ENCODE measurements at places on chromosomes 11 and 22.

DNA sequence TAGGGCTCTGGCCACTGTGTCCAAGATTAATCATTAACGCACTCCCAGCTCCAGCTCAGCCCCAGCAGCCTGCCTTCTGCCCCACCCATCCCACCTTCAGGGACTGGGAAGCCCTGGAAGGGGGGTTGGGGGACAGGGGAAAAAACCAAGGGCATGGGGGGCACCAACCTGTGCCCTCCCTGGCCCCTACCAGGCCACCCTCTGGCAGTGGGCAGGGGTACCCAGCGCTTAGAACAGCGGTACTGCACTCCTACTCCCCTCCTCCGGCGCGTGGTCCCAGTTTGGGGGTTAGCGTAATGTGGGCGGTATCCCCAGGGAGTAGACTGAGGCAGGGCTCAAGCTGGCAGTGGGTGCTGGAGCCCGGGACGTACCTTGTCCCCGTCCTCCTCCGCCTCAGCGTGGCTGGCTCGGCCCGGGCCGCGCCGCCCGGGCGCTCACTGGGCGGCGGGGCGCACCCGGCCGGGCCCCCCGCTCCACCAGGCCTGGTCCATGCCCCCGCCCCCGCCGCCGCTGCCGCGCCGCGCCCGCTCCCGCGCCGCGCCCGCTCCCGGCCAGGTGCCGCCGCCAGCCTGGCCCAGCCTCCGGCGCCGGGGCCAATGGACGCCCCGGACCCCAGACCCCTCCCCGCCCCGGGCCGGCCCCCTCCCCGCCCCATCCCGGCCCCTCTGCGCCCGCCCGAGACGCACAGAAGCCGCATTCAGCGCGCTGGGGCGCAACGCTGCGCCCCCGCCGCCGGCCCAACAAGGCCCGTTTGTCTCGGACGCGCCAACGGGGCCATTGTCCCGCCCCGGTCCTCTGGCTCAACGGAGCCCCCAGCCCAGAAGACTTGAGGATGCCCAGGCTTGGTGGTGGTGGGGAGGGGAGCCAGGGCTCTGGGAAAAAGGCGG lies at the start of gene GAL3ST1:
Gene GAL3ST1, minus strand, starts transcription at position 571 of the 887 bp plus-strand sequence. CDS start 17,273 bp downstream, outside the sequence.
- no peak for DNase-seq

- DNase-seq: no peak
Observed at GRCh38 chr11:57244911-57245310, 7.9 kb upstream of the APLNR start.

- no peak for DNase-seq
Observed at GRCh38 chr11:107247167-107247861, 210.3 kb downstream of the CWF19L2 start.

- DNase-seq: no peak
Observed at GRCh38 chr22:17369439-17370025, at the start of gene CECR2. CECR2 (plus strand) TSS chr22:17369460; CDS start chr22:17369784, 324 bp downstream.

DNA sequence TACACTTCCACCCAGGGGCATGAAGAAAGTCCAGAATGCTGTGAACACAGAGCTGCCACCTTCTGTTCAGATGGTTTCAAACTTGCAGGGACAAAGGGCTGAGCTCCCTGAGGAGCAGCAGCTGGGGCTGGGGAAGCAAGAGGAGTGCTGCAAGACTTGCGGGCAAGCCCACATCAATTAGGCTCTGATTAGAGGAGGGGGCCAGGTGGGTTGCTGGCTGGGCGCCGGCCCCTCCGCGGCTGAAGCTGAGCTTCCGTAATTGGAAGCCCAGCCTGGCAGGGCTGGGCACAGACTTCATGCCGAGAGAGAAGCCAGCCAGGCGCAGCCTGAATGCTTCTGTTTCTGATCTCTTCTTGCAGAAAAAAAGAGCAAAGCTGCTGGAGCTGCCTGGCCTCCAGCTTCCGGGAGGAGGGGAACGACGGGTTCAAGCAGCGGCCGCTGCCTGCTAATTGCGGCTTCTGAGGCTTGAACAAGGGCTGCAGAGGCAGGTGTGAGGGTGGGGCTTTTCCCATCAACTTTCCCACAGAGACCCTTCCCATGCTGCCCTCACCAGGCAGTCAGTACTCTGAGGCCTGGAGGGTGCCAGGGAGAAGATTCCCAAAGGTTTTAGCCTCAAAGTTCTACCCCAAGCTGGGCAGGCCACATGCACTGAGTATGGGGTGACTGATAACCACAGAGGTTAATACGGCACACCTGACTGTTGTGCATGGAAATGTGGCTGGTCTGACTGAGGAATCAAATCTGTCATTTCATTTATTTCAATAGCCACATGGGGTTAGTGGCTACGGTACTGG lies 91.1 kb upstream of the LMO1 start:
- DNase-seq: no peak

GRCh38 chr11:117826190-117826570 lies 1.6 kb upstream of the FXYD2 start:
- DNase-seq: no peak

DNA sequence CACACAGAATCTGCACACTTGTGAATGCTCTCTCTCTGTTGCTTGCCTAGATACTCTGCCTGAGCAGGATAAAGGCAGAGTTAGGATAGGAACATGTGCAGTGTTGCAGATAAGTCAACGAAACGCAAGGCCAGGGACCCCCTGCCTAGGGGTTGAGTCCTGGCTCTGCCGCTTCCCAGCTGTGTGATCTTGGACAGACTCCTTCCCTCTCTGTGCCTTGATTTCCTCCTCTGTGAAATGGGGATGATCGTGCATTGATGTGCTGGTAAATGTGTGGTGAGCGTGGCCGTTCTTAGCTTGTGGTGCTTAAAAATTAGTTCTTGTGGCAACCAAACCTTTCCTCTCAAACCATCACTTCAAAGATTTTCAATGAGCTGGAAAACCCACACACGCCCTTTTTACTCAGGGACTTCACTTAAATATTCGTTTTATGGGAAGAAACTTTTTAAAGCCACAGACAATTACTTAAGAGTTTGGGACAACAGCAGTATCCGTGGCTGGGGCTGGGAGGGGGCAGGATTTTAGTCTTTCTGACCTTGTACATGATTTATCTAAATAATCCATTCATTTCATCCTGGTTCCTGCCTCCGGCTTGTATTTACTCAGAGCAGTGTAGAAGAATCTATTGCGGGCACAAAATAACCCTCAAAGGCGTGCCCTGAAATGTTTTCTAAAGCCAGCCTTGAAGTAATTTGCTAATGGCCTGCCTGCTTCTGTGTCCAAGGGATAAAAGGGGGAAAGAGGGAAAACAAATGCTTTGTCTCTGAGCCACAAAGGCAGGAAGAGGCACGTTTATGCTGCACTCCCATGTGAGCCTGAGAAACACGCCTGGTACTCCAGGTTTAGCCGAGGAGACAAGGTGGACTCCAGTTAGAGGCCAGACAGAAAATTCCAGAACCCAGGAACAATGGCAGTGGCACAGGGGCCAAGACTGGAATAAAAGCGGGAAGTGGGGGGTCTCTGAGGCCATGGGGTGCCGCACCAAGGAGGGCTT lies 85.0 kb upstream of the CRYBB3 start:
- no peak for DNase-seq

DNA sequence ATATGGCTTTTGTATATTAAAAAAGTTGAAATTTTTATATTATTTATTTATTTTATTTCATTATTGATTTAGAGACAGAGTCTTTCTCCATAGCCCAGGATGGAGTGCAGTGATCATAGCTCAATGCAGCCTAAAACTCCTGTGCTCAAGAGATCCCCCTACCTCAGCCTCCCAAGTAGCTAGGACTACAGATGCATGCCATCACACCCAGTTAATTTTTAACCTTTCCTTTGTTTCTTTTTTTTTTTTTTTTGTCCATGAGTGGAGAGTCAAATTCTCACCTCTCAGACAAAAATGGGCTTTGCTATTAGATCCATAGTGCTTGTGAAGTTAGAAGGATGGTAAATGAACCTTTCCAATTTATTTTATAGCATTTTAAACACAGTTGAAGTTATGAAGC lies 182.5 kb downstream of the SOX6 start:
- DNase-seq: no peak

- peak; percentile 22 for DNase-seq
Observed at GRCh38 chr11:13315517-13316432, 38.2 kb downstream of the BMAL1 start.

- no peak for DNase-seq
Observed at GRCh38 chr11:70298243-70298915, 27.9 kb downstream of the PPFIA1 start.

DNA sequence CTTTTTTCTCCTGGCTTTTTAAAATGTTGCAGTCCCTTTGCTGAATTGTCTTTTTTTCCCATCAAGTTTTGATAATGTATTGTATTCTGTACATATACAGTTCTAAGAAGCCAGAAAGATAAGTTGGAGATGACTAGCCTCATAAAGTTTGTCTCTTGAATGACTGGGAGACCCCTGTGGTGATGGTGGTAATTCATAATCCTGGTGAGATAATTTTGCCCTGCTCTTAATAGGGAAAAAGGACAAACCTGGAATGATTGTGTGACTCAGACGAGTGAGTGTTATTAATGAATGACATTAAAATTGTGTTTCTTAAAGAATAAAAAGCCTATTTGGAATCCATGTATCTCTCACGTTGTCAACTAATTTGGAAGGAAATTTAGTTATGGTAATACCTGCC lies 1.2 kb downstream of the HIKESHI start:
- DNase-seq: no peak

- peak; percentile 26 for DNase-seq
Observed at GRCh38 chr22:35631597-35631996, 14.5 kb upstream of the MB start.

DNA sequence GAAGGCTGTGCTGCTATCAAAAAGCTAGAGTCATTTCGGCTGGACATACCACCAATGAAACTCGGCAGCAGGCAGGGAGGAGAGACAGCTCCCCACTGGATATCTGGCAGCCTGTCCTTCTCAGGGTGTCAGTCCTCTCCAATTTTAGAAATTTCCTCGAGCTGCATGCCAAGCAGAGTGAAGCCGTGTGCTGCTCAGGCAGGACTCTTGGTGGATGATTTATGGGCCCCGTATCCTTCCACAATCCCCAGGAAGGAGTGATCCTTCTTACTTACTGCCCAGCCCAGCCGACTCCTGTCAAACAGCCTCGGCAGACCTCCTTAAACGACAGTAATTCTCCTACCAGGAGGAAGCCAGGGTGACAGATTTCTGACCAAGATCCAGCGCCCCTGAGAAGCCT lies 410.4 kb downstream of the TENM4 start:
- DNase-seq: no peak

- no peak for DNase-seq
Observed at GRCh38 chr11:26743622-26744021, 21.8 kb upstream of the SLC5A12 start.

DNA sequence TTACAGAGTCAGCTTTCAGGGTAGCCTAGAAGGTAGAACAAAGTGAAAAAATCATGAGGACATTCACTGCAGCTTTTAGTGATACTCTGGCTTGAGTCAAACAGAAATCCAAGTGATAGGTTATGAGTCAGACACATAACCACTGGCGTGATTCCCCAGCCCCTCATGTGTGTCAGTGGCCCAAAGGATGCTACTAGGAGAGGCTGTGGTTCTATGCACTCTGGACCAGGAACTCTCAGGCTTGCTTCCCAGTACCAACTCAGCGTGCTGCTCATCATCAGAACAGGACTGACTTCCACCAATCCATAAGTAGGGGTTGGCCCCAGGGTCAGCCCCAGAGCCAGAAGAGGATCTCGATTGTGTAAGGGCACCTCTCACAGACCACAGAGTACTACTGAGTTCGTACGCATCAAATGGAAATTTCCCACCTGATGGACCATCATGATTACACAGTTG lies 116.8 kb downstream of the MED15 start:
- DNase-seq: no peak

DNA sequence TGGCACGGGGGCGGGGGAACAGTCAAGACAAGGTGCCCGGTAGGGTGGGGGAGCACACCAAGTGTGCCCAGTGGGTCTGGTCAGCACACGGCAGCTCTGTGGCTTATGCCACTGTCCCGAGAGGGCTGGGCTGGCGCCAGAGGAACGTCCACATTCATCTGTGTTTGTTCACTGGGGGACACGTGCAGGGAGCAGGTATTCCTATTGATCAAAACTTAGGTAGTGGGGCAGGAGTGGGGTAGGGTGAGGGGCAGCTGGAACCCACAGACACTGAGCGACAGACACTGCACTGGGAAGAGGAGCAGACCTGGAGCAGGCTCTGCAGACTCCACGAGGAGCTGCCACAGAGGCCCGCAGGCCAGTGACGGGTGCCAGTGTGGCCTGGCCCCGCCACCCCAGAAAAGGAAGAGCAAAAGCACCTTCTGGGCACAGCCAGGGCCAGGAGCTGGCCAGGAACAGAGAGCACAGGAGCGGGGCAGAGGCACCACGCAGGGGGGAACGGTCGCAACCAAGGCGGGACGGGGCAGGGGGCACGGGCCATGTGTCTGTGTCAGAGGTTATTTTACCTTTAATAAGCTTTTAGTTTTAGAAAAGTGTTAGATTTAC lies 2.1 kb upstream of the MOB2 start:
- no peak for DNase-seq

DNA sequence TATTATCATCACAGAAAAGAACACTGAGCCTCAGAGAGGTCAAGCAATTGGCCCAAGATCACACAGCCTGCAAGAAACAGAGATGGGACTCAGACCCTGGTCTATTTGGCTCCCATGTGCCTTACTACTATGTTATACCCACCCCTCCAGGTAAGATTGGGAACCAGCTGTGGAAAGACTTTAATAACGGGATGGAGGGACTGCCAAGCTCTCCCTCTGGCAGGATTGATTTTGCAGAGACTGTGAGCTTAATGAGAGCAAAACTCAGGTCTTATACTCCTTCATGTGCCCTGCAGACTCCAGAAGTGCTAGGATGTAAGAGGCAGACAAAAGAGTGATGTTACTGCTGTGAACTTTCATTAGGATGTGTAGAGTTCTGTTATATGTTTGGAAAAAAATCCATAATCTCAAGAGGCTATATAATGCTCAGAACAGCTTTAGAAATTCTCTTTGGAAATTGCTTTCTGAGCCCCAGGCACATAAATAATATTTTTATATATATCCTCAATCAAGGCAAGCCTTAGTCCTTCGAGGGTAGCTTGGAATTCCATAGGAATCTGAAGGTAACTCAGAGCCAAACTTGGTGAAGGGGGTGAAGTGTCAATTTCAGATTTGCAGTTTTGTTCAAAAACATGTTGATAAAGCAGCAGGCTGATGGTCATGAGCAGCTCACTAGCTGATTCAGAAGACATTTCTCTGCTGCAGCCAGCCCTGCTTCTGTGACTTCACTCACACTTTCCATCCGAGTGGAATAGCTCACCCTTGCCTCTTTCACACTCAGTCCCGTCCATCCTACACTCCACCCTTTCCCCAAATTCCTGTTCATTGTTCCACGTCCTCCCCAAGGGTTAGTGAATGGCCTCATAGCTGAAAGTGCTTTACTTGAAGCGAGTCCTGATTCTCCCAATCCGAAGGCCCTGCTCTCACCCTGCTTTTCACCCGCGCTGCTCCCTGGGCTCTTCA lies 188.8 kb downstream of the SNX19 start:
- DNase-seq: no peak

- peak; percentile 66 for DNase-seq
Observed at GRCh38 chr11:35168671-35169070, 29.7 kb downstream of the CD44 start.

DNA sequence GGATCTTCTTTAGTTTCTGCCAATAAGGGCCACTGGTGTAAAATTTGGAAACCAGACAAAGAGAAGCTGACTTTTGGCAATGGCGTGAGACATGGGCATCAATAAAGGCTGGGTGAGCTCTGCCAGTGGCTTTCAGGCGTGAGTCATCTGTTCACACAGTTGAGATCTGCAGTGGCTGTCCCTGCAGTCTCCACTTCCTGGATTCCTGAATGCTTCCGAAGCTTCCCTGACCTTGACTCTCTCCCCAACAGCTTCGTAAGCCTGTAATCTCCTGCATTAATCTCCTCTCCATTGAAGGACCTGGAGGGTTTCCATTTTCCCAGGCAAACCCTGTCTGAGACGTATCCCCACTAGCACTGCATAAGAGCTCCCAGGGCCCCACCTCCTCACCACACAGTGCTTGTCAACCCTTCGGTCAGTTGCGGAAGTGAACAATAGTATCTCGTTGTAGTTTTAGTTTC lies 574.7 kb downstream of the TBC1D22A start:
- peak; percentile 78 for DNase-seq

All from fibroblast of gingiva (primary cell).